ENCODE measurements at places on chromosomes 5 and 9.
A peak's percentile ranks its signal among the peaks of the same experiment; 100 is the strongest.

DNA sequence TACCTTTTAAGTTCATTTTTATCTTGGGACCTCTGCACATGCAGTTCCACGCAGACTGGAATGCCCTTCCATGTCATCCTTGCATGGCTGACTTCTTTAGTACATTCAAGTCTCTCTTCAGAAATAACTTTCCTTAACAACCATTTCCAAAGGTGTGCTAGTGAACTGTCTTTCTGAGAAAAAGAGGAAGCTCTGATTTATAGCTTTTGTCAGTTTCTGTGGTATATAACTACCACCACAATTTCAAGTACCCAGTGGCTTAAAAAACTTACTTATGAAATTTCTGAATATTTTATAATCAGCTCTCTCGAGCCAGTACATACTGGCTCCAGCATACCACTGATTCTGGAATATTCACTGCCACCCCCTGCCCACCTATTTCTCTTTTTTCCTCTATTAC is 1613.8 kb downstream of the MAT2B start:
- no peak for DNase-seq

DNA sequence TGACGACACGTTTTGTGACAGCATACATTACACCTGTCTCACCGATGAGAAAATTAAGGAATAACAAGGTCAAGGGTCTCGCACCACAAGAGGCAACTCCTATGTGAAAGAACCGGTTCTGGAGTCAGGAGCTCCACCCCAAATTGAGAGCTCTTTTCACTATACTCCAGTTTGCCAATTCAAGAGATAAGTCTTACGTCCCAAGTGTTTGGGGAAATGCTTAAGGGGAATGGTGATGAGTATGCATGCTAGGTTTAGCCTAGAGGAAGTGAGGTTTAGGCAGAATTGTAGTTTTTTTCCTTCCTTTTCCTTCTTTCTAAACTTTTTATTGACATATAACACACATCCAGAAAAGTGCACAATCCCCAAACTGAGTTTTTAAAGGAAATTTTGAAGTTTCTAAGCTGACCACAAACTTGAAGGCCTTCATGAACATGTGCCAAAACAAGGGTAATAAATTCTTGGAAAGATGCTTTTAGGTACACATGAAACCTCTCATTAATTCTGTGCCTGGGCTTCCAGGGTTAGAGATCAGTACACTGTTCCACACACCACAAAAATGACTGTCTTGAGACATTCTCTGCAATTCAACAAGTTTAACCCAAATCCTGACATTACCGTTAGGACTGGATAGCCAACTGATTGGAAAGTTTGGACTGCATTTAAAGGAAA is 127.6 kb upstream of the SLC1A3 start:
- DNase-seq: no peak

GRCh38 chr5:116514421-116514970 is 60.1 kb downstream of the SEMA6A start:
- peak; percentile 78 for DNase-seq

- DNase-seq: peak; percentile 69
These were observed 1042.3 kb downstream of the CDH12 start for GRCh38 chr5:21810737-21811316.

DNA sequence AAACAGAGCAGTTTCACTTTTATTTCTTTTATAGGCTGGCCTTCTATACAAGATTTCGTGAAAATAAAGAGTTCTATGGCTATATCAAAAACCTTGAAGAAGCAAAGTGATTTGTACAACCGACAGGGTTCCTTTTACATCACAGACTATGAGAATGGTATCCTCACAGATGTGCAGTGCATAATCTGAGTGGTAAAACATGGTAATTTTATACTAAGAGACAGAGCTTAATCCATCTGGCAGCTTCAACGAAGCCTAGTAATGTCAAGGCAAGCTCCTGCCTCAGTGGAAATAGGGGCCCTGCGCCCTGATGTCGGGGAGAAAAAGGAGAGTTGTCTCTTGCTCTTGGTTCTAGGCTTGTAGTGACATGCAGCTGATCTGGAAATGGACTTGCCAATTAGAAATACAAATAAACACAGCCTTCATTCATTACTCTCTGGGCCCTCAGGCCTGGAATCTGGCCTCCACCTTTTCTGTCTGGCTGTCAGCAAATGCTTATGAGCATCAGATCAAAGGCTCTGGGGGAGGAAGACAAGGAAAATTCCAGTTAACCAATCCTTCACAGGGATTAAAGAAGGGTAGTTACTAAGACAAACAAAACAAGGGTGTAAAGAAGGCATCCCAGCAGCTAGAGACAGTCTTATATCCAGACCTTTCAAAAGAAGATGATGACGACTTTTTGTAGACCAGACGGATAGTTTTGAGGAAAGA is 33.6 kb upstream of the TRIM32 start:
- no peak for DNase-seq

- DNase-seq: no peak
These were observed 102.2 kb downstream of the APTX start for GRCh38 chr9:32899181-32899580.

- no peak for DNase-seq
These were observed 28.4 kb upstream of the LTC4S start for GRCh38 chr5:179765400-179765799.

DNA sequence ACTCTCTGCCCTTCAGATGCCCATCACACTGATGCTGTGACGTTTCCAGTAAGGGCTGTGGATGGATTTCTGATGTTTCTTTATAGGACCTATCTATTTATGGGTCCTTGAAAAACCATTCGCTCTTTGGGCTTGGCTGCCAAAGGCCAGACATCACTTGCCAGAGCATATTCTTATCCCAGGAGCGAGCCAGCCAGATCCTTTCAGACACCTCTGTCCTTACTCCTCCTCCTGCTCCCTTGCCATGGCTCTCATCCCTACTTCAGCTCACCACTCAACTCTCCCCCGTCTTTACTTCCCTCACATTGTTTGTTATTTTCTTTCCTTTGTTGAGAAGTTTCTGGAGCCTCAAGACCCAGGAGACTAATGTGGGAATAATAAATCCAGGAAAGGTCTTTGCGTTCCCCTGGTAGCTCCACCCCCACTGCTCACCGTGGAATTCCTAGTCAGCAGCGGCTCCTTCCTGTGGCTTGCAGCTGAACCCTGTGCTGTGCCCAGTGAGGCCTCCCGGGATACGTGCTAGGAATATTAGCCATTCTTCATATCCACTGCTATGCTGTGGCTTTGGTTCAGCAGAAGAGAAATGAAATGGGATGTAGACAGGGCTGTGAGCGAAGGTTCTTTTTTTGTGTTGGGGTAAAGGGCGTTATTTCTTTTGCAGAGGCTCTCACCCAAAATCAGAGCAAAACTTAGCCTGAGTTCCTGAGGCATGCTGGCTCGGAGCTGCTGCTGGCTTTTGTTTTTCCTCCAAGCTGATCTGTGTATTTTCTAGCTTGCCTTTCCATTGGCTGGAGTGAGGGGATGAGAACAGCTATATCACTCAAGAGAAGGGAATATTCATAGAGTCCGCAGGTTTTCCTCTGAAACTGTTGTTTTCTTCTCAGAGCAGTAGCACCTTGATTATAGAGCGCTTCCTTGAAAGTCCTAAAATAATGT is 171.1 kb downstream of the SAXO1 start:
- DNase-seq: no peak

DNA sequence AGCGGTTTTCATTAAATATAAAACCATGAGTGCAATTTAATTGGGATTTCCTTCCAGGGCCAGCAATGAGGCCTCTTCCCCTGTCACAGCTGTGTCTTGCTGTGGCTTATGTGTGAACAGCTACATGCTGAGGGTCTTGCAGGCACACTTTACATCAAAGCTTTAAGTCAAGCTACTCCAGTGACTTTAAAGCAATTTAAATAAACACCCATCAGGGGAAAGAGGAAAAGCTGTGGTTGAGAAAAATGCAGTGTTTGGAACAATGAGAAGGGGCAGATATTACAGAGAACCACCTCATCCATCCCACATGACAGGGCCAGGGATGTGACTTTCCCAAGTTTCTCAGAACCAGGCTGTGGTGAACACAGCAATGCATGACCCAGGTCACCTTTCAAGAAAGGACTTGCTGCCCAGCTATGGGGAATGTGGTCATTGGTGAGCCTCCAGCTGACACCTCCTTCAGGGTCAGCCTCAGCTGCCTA is 115.9 kb upstream of the LPAR1 start:
- DNase-seq: no peak

GRCh38 chr9:121950441-121950840 is 142.7 kb downstream of the TTLL11 start:
- DNase-seq: no peak

- DNase-seq: no peak
These were observed 102.1 kb downstream of the PAM start for GRCh38 chr5:102857076-102857818.

GRCh38 chr5:127804886-127805426 is 101.8 kb downstream of the CCDC192 start:
- no peak for DNase-seq

DNA sequence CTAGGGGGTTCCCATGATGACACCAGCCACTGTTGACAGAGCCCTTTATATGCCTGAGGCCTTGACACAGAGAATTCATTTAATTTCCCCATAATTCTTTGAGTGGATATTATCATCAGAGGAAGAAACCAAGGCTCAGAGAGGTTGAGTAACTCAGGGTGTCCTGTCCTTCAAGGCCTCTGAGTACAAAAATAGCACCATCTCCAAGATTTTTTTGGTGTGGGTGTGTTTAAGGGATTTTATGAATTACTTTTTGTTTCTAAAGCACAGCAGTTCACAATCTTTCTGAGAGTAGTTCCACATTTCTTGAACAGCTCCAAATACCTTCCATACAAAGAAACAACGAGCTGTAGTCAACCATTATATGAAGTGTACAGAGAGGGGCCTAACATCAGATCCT is 6.2 kb upstream of the GSN start:
- DNase-seq: no peak

Data from brain (organoid and tissue), 16 donors.